ENCODE measurements at places on chromosomes 3 and 15.

- DNase-seq: no peak
Observed at GRCh38 chr3:58141766-58142345, 68.9 kb downstream of the DNASE1L3 start.

- DNase-seq: no peak
Observed at GRCh38 chr3:178295292-178295912, 240.8 kb upstream of the KCNMB2 start.

GRCh38 chr3:162994165-162994564, 1497.6 kb downstream of the OTOL1 start:
- no peak for DNase-seq

- DNase-seq: no peak
Observed at GRCh38 chr3:183144363-183144762, 18.2 kb downstream of the LAMP3 start.

DNA sequence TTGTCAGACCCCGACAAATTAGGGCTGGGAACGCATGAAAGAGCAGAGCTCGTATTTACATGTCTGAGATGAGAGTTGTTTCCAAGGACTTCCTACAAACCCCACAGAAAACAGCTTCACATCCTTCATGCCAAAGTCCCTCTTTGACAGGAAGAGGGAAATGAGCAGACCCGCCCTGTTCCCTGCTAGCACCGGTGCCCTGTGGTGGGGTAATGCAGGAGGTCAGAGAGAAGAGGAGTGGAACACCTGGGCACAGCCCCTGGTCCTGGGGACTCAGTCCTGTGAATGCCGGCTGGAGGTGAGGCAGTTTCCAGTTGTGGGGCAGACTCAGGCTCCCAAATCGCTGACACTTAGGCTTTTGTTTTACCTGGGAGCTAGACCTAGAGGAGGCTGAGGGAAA, 4.0 kb downstream of the PLA2G4D start:
- DNase-seq: no peak

GRCh38 chr3:148906667-148907066, 41.6 kb downstream of the CPA3 start:
- DNase-seq: no peak

DNA sequence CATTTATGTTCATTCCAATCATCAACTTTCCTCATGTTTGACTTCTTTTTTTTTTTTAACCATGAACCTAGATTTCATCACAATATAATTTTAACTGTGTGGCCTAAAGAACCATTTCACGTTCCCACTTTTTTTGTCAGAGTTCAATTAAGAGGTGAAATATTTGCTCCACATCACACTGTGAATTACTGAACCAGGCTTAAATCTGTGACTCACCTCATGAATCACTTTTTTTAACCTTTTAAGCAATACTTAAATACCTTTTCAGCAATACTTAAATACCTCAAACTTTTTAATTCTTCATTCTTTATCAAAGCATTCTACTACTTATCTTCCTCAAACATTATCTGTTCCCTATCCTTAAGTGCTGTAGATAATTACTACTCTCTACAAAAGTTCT, 137.6 kb downstream of the SI start:
- no peak for DNase-seq

- DNase-seq: no peak
Observed at GRCh38 chr15:40053831-40054604, 15.0 kb upstream of the SRP14 start.

All from stimulated activated CD4-positive, alpha-beta T cell treated with anti-CD3 and anti-CD28 coated beads, Interleukin-1b, Interleukin-23, amount 100 ng/mL, for 24 hours (primary cell).